ENCODE measurements at places on chromosomes 5 and 9. TPM values are rescaled to one million over a fixed set of nuclear protein-coding genes. Genes with fewer than 3 reads are reported as not detected.

The TPD52L3 gene
- not detected for total RNA-seq

The PAEP gene
- total RNA-seq: not detected

The DND1 gene
- total RNA-seq: 0.44 TPM

The NR4A3 gene
- 0.43 TPM for total RNA-seq

The FUT7 gene
- total RNA-seq: not detected

The CDC20B gene
- not detected for total RNA-seq

The SPOUT1 gene
- 11.2 TPM for total RNA-seq

The GDNF gene
- 12.3 TPM for total RNA-seq

Data from placental pericyte (primary cell).